ENCODE measurements at places on chromosomes 16 and 17.
A peak's percentile ranks its signal among the peaks of the same experiment; 100 is the strongest.

GRCh38 chr17:36463916-36464764, 22.3 kb upstream of the ZNHIT3 start:
- peak; percentile 57 for DNase-seq

- DNase-seq = peak; percentile 10
Measured at GRCh38 chr16:66605177-66605978, 874 bp downstream of the CMTM3 start.

DNA sequence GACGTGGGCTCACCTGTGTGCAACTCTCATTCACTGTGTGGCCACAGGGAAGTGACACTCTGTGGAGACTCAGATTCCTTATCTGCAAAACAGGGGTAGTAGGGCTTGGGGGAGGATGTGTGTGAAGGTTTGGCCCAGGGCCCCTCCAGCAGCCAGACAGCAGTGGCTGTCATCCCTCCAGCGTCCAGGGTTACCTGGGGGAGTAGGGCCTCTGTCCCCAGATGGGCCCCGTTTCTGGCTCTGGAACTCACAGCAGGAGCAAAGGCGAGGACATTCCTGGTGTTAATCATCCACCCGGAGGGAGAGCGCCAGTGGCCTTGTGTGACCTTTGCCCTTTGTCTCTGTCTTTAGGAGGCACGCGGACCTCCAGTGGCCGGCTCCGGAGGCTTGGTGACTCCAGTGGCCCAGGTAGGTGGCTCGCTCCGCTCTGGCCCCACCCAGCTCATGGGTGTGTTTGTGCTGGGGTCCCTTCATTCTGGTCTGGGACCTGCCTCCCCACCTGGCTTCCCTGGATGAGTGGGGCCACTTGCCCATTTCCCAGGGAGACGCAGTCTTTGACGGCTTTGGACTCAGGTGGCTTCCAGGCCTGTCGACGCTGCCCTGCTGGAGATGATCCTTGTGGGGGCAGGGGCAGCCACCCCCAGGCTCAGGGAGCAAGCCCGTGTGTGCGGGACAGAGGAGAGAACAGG, 166.2 kb downstream of the SEC14L1 start:
- DNase-seq = no peak

- DNase-seq = no peak
Measured at GRCh38 chr17:79039171-79039570, 15.2 kb downstream of the C1QTNF1 start.

- DNase-seq = no peak
Measured at GRCh38 chr17:6660805-6661463, 9.4 kb downstream of the C17orf100 start.
